ENCODE measurements at places on chromosomes 4 and X.
A peak's percentile ranks its signal among the peaks of the same experiment; 100 is the strongest.

- DNase-seq = no peak
These were observed 6.3 kb downstream of the CPLX1 start for GRCh38 chr4:819401-820229.

DNA sequence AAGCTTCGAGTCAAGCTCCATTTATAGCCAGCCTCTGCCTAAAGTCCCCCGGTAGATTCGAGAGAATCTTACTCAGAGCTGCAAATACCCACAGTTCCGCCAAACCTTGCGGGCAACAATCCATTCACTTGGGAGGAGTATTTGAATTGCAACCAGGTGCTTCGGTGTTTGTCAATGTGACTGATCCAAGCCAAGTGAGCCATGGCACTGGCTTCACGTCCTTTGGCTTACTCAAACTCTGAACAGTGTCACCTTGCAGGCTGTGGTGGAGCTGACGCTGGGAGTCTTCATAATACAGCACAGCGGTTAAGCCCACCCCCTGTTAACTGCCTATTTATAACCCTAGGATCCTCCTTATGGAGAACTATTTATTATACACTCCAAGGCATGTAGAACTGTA, 11.2 kb downstream of the CD40LG start:
- DNase-seq = no peak

DNA sequence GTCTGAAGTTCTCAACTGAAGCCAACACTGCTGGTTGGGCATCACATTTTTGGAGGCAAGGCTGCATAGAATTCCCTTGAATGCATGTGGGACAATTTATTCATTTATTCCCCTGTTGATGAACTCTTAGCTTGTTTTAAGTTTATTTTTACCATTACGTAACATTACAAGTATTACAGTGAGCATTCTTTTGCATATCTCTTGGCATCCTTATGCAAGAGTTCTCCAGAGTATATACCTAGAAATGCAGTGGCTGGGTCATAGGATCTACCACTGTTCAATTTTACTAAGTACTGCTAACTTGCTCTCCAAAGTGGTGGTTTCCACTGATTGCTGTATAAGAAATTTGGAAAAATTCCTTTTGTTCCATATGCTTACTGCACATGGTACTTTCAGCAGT, 66.5 kb downstream of the UCHL1 start:
- no peak for DNase-seq

DNA sequence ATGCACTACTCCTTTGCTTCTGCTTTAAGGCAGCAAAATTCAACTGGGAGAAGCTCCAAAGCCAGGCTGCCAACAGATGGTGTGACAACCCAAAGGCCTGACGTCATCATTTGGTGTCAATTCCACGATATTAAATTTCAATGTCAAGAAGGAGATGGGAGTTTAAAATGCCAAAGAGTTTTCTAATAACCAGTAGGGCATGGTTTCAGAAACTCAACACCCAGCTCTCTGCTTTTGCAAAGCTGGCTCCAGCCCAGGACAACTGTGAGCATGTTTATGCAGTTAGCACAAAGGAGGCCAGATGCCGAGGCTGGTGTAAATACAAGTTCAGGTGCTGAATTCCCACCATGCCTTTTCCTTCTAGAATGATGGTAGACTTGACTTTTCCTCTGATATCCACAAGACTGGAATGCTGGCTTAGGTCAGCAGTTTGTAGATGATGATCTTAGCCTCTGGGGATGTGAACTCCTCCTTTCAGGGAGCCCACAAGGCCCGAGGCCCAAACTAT, 67.3 kb downstream of the AFAP1 start:
- DNase-seq = no peak

- DNase-seq = no peak
These were observed 575.9 kb downstream of the MID1IP1 start for GRCh38 chrX:39377157-39377556.

DNA sequence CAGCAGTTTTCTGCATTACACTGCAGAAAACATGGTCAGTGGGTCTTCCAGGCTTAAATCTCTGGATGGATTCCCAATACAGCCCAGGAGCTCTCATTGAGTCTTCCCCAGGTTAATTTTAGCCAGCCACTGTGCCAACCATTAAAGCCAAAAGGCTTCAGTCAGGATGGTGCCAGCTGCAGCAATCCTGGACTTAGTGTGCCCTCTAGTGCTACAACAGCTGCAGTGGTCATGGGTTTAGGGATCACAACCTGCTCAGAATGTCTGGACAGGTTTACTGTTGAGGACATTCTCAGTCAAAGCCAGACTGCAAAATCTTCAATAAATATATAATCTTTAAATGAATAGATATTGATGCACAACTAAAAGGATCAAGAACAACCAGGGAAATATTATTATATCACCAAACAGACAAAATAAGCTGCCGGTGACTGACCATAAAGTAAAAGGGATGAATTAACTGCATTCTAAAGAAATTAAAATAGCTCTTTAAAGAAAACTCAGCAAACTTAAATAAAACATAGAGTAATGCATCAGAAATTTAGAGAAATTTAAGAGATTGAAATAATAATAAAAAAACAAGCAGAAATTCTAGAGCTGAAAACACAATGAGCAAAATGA, 639.9 kb downstream of the SPOCK3 start:
- peak; percentile 4 for DNase-seq

DNA sequence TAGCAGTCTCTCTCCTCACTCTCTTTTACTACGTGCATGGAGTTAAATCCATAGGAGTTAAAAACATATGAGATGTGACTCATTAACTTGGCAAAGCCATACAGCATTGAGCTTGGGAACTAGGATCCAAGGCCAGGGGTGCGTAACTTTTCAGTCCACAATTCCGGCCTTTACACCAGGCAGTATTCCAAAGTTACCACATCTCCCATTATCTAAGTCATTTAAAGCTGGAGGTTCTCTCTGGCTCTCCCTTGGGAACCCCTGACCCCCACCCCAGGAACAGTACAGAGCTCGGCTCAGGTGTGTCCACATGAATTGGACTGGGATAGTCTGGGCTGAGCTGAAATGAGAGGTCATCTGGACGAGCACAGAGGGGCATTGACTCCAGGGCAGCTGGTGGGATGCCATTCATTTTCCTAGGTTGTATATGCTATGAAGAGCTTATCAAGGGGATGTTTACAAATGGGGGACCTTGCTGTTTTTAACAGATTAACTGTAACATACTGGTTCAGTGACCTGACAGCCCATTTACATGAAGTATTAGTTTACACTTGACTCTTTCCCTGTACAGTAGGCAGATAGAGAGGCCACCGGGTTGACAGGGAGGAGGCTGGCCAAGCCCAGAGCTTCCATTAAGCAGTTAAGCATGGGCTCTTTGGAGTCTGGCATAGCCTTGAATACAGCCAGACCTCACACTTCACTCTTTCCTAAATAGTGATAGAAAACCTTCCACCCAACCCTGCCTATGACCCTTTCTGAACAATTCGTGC, 128.8 kb downstream of the RAB28 start:
- DNase-seq = no peak

DNA sequence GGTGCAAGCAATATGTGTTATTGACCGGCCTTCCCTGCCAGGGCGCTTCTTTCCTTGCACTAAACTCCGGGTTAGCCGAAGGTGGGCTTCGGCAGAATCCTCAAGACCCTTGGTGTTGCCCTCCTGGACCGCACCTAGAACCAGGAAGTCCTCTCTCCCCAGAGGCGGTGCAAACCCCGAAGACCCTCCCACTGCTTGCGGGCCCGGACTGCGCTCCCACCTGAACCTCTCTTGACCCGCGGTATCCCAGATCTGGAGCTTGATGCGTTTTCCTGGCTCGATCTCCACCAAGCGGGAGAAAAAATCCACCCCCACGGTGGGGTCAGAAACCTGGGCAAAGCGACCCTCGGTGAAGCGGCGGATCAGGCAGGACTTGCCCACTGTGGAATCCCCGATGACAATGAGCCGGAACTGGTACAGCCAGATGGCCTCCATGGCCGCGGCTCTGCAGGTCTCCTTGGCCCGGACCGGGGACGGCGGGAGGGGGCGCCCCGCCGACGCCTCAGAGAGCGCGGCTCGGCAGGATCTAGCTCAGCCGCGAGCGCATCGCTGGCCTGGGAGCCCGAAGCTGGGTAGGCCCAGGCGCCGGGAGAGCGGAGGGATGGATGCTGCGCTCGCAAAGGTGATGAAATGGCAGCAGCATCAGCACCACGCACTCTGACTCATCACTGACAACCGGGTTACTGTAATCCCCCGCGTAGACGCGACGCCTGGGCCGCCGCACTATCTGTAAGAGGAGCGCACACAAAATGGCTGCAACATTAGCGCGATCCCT, at the start of gene RAB39B:
RAB39B (minus strand) TSS at position 638 of the 775 bp plus-strand sequence; CDS start at position 435, 203 bp downstream.
- peak; percentile 41 for DNase-seq

DNA sequence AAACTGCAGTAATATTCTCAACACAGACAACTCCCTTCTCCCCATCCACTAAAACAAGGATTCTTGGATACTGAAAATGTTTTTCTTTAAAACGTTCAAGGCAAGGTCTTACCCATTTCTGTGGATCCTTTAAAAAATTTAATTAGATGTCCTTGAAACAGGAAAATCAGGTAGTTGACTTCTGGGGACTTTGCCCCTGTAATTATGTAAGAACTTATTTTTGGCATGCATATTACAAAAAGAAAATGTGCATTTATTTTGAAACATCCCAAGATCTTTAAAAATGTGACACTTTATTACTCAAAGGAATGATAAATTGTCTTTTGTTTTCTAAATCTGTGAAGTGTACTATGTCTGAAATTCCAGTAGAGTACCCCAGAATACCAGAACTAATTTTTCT, 25.8 kb downstream of the GUCY1B1 start:
- DNase-seq = no peak

GRCh38 chrX:55118574-55118973, 29.8 kb downstream of the PAGE2 start:
- DNase-seq = no peak

- DNase-seq = no peak
These were observed 108.1 kb downstream of the MGST2 start for GRCh38 chr4:139773560-139774318.

DNA sequence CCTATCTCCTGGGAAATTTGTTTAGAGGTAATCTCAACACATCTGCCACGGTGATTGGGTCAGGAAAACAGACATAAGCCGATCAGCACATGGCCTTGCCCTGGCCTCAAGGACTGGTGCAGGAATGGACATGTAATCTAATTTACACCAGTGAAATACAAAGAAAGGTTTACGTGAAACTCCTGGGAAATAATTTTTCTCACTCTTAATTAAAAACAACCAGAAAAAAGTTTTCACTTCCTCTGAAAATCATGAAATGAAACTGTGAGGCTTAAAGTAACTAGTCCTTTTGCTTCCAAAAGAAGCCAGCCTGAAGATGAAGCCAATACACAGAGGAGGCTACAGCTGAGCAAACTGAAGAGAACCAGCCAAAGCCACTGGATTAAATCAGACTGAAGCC, 154.1 kb upstream of the FAM241A start:
- no peak for DNase-seq

GRCh38 chr4:56655209-56655626, 25.9 kb downstream of the HOPX start:
- DNase-seq = no peak

- DNase-seq = no peak
These were observed 250.0 kb downstream of the INPP4B start for GRCh38 chr4:142596121-142596520.

- DNase-seq = no peak
These were observed 529 bp downstream of the DHRSX start for GRCh38 chrX:2500091-2500802.

GRCh38 chr4:73952352-73952751, 29.5 kb downstream of the PF4 start:
- no peak for DNase-seq

DNA sequence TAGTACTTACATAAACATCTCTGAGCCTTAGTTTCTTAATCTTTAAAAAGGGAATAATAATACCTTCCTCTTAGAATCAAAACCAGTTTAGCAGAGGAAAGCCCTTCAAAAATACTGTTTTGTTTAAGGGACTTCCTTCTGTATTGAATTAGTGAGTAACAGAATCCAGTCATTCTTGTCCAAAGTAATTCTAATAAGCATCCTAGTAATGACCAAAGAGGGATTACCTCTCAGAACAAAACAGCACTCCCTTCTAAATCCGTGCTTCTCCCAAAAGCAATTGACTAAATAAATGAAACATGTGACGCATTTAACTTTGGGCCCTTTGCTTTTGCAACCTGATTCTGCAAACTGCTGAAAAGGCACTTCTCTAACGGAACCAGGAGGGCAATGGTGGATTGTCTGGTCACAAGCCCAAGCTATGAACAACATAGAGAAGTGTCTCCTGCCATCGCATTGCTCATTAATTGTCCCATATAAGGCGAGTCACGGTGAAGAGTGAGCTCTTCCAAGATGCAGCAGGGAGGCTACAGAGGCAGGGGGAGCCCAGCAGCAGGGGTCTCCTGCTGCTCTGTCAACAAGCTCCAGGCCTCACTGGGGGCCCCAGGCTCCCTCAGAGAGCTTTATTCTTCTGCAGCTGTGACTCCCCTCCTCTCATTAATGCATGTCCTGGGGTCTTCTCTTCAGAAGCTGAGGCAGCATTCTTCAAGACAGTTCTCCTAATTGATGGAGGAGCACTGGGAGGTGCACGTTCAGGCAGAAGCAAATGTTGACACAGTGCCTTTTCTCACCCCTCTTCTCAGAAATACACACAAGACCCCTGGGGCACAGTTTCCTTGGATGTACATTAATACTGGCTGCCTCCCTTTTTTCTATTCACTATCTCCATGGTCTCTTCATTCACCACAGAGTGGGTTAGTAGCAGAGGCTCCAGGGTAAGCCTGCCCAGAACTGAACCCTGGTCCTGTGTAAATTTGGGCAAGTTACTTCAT, 419.6 kb upstream of the RASGEF1B start:
- DNase-seq = no peak

- peak; percentile 75 for DNase-seq
These were observed 5.9 kb downstream of the RTL3 start for GRCh38 chrX:78653118-78653822.

DNA sequence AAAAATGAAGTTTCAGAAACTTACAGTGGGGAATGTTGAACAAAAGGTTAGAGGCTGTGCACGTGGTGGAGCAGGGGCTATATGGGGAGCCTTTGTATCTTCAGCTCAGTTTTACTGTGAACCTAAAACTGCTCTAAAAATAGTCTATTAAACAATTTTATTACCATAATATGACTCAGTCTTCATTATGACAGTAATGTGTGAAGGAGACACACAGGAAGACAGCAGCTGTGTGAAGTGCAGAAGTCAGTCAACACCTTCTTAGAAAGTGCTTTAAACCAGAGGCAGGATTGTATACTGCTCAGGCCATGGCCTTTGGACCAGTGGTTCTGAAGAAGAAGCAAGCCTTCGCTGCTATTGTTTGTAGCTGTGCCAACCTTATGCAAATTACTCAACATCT, 89.7 kb downstream of the ARHGAP10 start:
- DNase-seq = no peak

GRCh38 chr4:96312046-96312685, 472.3 kb downstream of the PDHA2 start:
- no peak for DNase-seq
